GM12878 (cell line): ENCODE measurements at places on chromosomes 5 and 9. TPM values are rescaled to one million over a fixed set of nuclear protein-coding genes. Genes with fewer than 3 reads are reported as not detected.

OCLN gene
- polyA plus RNA-seq = 12.3 and 17.3 TPM in 2 replicates

FNBP1 gene
- 144 and 165 TPM in 2 replicates for polyA plus RNA-seq

CCL27 gene
- polyA plus RNA-seq = 0.20 TPM in 1 of 2 replicates, not detected in the other

FNIP1 gene
- polyA plus RNA-seq = 12.9 and 16.3 TPM in 2 replicates

S1PR3 gene
- not detected in 2 replicates for polyA plus RNA-seq

PHYHD1 gene
- not detected in 2 replicates for polyA plus RNA-seq
